ENCODE measurements at places on chromosomes 13 and 19.

DNA sequence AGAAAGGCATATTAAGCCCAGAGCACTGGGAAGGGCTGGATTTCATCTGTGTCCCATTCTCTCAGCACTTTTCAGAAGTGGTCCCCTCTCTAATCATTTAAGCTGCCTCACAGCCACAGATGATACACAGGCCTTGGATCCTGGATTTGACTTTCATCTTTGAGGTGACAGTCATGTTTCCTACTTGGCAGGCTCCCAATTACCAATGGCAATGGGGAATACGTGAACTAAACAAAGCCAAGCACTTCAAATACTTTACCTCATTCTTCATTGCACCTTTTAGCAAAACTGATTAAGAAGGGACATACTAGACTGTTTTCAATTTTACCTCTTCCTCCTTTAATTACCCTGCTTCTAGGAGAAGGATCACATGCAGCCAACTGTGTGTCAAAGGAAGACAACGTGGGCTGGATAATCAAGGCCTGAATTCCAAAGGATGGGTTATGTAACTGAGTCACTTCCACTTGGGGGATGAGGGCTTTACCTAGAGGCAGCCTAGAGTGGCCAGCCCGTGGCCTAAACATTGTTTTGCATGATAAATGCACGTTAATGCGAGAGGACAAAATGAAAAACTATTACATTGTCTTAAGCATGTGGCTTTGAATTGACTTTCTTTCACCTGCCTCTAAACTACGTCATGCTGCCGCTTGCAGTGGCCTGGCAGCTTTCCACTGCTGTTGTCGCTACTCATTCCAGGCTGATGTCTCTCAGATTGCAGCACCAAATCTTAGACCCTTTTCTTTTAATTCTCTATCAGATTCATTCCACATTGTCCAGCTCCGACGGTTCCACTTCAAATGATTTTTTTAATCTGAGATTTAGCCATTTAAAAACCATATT lies 95.0 kb downstream of the KCTD12 start:
- no peak for DNase-seq

DNA sequence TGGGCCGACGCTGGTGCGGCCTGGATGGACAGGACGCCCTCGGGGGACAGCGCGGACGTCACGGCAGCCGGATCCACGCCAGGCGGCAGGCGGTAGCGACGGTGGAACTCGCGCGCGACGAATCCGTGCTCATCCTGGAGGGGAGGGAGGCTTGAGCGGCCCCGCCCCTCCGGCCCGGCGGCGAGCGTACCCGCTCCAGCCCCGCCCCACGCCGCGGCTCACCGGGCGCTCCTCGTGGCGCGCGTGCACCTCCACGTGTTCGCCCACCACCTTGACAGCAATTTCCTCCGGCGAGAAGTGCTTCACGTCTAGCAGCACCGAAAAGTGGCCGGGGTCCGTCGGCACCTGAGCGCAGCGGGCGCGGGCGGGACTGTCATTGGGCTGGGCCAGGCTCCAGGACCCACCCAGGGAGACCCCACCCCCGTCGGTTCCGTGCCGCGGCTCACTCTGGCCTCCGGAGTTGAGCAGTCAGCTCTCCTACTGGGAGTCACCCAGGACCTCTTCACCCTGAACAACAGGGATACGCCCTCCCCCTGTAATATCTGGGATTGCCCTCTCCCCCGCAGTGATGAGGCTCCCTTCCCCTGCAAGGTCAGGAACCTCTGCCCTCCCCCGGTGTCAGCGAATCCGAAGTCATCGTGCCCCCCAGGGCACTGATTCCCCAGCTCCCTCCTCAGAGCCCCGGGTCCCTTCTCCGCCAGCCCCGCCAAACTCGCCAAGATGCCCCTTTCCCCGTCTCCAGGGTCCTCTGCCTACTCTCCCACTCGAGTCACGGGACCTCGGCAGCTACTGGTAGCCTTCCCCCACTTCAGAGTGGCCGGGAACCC lies 1.1 kb downstream of the HSPB6 start:
- DNase-seq = no peak

GRCh38 chr13:66137384-66137783 lies 1092.8 kb downstream of the PCDH9 start:
- no peak for DNase-seq

GRCh38 chr13:53569453-53569852 lies 540.8 kb downstream of the OLFM4 start:
- no peak for DNase-seq

DNA sequence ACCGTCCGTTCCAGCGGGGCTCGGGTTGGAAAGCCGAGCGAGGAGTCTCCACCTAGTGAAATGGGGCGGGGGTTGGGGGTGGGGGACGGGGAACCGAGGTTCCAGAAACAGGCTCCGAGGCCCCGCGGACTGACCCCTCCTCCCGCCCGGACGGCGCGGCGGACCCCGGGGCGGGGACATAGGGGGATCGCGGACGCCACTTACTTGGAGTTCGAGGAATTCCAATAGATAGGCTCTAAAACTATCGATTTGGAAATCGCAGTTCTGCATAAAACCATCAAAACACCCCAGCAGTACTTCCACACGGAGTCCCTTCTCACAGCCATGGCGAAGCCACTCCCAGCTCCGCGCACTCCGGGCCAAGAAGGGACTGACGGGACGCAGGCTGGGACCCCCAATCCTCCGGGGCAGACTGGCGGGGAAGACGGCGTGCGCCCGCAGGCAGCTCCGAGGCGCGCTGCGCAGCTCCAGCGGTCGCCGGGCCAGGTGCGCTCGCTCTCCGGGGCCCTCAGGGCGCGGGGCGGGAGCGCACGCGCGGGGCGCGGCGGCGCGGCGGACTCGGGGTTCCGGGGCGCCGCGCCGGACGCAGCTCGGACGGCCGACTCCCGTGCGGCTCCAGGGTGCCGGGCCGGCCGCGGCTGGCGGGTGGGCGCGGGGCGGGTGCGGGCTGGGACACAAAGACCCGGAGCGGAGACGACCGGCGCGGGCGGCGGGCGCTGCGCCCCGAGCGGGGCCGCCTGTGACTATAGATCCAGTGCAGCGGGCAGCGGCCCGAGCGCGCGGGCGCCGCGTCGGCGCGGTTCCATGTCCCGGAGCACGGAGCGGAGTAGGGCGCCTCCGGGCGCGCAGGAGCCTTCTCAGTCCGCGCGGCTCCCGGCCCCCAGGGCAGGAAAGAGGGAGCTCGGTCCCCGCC lies 567 bp downstream of the EFNB2 start:
- DNase-seq = no peak

GRCh38 chr19:33447336-33448158 lies 74.0 kb downstream of the CEBPG start:
- DNase-seq = no peak

GRCh38 chr13:46334035-46334822 lies 52.8 kb downstream of the RUBCNL start:
- no peak for DNase-seq

DNA sequence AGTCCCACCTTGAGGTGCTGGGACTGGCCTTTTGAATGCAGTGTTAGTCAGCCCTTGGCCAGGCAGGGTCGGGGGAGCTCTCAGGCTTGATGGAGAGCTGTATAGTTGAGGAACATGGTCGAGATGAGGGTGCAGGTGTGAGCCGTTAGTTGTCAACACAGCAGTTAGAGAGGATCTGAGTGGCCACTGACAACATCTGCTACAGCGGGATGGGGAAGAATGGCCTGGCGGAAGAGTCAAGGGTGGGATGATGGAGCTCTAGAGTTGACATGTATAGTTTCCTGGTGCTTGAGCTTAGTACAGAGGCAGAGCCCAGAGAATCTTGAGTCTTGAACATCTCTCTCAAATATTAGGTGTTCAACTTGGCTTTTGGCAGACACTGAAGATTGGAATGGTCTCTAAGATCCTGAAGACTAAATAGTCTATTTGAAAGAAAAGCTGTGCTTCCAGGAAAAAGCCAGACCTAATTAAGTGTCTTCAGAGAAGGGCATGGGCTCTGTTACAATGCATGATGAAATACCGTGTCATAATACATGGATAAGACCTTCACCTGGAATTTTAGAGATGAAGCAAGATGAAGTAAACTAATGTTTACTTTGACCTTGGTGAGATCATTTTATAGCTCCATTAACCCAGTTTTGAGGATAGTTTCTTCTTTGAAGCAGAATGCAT lies 9.7 kb downstream of the PCCA start:
- no peak for DNase-seq

GRCh38 chr13:30052120-30052519 lies 201.7 kb upstream of the UBL3 start:
- no peak for DNase-seq

GRCh38 chr13:29883941-29884518 lies 33.6 kb upstream of the UBL3 start:
- no peak for DNase-seq

DNA sequence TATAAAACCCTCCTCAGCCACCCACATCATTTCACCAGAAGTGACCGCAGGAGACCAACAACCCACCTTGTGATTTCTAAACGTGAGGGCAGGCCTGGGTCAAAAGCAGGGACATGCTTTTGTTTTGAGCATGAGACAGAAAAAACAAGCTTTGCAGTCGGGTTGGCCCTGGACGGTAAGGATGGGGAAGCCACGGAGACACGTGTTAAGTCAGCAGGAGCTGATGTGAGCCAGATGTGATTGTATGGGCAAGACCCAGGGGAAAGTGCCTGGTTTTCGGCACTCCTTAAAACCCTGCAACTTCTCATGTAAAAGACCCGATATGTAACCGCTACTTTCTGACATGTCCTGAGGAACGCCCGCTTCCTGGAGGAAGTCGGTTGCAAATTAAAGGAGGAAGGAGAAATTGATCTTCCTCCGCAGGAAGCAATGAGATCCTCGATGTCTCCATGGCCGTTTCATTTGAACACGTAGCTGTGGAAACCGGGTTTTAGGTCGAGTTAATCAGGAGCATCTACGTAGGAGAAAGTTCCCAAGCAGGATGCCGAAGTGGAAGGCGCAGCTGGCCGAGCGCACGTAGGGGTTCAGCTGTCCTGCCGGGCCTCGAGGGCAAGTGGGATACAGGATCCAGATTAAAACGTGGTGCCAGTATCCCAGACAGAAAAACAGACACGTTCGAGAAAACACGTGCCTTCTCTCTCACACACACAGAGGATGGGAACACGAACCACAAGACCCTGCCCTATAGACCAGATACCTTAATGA lies 40.5 kb upstream of the POMP start:
- DNase-seq = no peak

DNA sequence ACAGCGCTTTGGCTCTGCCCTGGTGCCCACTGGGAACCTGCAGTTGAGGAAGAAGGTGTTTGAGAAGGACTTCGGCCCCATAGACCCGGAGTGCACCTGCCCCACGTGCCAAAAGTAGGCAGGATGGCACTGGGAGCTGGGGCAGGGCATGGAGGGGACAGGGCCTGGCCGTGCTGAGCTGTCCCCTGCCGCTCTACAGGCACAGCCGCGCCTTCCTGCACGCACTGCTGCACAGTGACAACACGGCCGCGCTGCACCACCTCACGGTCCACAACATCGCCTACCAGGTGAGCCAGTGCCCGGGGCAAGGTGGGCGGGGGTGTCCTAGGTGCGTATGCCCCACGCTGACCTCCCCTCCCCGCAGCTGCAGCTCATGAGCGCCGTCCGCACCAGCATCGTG lies 5.1 kb upstream of the DNM2 start:
- DNase-seq = no peak
